ENCODE measurements at places on chromosomes 7 and 10.

DNA sequence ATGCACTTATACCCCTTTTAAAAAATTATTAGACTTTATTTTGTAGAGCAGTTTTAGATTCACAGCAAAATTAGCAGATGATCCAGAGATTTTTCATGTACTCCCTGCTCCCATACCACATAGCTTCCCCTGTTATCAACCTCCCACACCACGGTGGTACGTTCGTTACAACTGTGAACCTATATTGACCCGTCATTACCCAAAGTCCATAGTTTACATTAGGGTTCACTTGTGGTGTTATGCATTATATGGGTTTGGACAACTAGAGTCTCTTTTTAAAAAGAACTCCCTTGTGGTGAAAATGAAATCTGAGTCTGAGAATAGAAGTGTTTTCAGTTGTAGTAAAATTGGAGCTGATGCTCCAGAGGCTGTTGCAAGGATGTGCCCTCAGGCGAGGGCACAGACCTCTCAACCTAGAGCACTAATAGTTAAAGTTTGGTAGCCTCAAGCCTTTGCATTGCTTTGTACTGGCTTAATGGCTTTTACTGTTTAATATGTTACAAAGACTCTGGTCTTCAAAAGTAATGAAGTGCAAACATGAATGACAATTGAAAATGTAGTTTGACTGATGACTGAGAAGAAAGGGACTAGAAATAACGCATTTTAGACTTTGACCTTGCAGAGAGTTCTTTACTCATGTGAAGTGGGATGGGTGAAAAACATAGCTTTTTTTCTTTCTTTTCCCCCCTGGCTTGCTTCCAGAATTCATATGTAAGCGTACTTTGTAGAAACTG is 30.6 kb upstream of the CSTF2T start:
- DNase-seq: no peak

DNA sequence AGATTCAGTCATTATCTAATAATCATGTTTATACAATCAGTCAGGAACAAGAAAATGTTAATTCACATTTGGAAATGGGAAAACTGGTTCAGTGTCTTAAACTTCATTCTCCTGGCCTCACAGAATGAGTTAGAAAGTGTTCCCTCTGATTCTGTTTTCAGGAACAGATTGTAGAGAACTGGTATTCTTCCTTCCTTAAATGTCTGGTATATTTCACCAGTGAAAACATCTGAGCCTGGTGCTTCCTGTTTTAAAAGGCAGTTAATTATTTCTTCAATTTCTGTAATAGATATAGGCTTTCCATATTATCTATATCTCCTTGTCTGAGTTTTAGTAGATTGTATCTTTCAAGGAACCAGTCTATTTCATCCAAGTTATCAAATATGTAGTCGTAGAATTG is 97.1 kb upstream of the TMEM168 start:
- DNase-seq: no peak

- DNase-seq: no peak
Measured at GRCh38 chr7:77498659-77499379, 38.3 kb upstream of the PTPN12 start.

GRCh38 chr7:43700059-43700501 is 29.2 kb downstream of the COA1 start:
- no peak for DNase-seq

DNA sequence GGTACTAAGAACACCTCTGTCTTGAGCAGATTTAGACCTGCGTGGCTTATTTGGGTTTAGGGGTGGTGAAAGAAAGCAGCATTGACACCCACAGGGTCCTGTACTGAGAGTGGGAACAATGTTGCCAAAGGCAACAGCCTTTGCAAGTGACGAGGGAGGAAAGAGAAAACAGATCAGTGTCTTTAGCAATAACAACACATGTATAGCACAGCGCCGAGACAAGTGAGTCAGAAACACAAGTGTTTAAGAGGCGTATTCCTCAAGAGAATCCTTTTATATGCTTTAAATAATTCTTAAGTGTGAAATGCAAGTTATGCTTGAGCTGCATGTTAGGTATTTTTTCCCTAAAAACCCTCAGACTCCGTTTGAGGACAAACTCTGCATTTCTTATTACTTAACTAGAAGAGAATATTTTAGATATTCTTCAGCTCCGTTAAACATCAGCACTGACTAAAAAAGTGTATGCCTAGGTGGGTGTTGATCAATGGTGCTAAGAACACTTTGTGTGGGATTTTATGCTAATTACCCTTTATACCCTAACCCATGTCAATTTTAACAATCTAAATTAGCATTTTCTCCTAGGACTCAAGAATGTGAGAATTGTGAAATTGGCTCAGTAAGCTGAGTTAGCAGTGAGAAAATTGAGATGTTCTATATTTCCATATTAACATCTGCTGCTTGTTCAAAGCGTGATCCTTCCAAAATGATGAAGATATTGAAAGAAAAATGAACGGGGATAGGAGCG is 1095.4 kb upstream of the CELF2 start:
- DNase-seq: no peak

GRCh38 chr10:122458693-122459092 is 2.7 kb upstream of the HTRA1 start:
- no peak for DNase-seq

DNA sequence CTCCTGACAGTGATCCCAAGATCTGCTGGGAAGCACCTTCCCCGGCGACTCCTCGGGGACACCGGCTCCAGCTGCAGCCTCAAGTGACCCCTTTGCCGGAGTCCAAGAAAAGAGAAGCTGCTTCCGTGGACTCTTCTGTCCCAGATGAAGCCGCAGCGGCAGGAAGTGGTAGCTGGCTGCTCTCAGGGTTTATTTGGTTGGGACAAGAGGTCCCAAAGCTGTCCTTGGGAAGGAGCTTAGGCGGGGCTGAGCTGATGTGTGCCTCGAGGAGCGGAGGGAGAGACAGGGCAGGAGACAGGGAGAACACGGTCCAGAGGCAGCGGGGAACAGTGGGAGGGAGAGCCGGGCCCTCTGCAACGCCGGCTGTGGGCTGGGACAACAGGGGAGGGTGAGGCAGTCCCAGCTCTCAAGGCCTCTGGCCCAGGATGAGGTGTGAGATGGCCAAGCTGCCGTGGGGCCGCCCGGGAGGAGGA is 13.1 kb upstream of the FAM20C start:
- no peak for DNase-seq

DNA sequence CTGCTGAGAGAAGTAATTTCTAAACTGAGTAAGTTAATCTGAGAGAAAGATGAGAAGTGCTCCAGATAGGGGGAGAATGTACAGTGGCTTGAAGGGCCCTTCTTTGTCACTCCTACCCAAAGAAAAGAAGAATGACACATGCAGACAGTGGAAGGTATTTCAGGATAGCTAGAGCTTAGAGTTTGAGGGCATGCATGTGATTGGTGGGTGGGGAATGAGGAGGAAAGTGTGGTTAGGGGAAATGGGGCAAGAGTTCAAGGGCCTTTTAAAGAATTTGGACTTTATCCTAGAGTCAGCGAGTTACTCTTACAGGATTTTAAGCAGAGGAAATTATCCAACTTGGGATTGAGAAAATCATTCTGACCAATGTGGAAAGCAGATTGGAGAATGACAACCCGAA is 50.0 kb downstream of the ANLN start:
- no peak for DNase-seq

DNA sequence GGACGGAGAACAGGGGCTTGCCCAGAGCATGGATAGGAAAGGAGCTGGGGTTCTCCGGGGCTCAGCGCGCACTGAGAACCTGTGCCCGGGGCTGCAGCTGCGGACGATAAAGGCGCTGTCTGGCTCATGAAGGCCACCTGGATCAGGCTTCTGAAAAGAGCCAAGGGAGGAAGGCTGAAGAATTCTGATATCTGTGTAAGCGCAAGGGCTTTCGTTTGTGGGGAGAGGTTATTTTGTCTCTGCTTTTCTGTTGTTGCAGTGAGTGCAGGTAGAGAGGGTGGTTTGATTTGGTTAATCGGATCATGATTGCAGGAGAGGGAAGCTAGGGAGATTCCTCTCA is 250.5 kb downstream of the NSUN6 start:
- no peak for DNase-seq

GRCh38 chr7:43585562-43585961 is 2.7 kb downstream of the STK17A start:
- DNase-seq: no peak

DNA sequence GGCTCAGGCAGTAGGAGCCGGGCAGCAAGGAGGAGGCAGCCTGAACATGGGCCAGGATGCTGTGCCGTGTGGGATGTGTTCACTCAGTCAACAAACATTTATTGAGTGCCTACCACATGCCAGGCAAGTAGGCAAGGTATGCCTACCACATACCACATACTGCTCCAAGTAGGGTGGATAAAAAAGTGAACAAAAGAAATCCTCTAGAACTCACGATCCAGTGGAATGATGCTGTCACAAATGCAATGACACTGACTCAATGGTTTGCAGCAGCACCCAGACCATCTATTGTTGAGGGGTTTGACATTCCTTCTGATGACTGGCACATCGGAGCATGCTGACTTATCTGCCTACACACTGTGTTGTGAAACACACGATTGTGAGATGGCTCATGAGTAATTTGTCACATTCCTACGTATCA is 413.5 kb downstream of the NRG3 start:
- no peak for DNase-seq

- no peak for DNase-seq
Measured at GRCh38 chr10:87837445-87837844, 19.4 kb upstream of the ATAD1 start.

DNA sequence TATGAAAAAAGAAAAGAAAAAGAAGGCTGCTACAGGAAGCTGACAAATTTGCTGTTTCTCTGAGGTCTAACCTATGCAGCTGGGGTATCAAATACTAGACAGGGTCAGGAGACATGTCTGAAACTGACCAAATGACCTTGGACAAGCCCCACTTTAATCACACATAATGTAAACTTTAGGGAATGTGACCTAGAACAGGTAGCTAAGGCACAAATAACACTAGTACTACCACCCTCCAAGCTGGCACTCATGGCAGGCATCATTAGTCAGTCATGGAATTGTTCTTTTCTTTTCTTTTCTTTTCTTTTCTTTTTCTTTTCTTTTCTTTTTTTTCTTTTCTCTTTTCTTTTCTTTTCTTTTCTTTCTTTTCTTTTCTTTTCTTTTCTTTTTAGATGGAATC is 250.4 kb downstream of the KCNMA1 start:
- no peak for DNase-seq

DNA sequence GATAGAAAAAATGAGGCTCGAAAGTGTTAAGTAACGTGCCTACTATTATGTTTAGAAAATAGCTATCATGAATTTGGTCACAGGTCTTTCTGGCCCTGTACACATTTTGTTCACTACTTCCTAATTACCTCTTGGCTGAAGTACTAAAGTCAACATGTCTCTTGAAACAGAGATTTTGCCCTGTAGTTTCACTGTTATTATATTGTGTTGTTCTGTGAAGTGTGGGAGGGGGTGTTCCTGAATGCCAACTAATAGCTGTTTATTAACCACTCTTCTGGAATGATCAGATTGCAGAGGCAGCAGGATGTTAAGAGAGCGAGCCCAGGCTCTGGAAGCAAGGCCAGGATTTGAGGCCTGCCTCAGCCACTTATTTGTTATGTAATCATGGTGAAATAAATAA is 72.1 kb downstream of the RNF133 start:
- no peak for DNase-seq

DNA sequence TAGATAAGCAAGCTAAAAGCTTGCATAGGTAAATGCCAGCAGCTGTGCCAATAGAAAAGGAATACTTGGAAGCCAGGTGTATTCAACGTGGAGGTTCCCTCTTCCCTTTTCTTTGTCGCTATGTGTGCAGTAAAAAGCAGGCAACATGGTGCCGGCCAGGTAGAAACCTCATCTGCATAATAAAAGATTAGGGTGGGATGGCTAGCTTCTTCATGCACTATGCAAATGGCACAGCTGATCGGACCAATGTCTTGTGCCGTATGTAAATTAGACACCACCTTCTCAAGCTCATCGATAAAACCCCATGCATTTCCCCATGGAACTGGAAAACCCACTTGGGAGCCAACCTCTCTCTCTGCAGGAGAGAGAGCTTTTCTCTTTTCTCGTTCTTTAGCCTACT is 150.9 kb upstream of the FOXK1 start:
- no peak for DNase-seq

DNA sequence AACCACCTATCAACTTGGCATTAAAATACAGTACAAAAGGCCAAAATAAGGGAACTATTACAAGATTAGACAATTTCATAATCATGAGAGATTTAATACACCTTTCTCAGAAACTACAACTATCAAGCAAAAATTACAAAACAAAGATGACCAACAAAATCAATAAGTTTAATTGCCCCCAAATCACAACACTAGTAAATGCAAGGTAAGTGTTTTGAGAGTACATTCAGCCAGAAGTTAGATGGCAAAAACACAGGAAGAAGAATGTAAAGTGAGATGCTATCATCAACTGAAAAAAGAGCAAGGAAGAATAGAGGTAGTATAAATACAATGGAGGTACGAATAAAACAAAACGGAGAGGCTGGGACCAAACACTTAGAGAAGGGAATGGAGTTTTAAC is 3.2 kb downstream of the PNPLA8 start:
- no peak for DNase-seq

- no peak for DNase-seq
Measured at GRCh38 chr10:30215623-30216022, 133.5 kb downstream of the MTPAP start.

DNA sequence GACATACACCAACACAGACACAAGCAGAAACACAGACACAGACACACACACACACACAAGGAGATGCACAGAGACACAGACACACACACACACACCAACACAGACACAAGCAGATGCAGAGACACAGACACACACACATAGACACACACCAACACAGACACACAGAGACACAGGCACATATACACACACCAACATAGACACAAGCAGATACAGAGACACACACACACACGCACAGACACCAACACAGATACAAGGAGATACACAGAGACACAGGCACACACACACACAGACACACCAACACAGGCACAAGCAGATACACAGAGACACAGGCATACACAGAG is 347.2 kb upstream of the KLF6 start:
- no peak for DNase-seq

DNA sequence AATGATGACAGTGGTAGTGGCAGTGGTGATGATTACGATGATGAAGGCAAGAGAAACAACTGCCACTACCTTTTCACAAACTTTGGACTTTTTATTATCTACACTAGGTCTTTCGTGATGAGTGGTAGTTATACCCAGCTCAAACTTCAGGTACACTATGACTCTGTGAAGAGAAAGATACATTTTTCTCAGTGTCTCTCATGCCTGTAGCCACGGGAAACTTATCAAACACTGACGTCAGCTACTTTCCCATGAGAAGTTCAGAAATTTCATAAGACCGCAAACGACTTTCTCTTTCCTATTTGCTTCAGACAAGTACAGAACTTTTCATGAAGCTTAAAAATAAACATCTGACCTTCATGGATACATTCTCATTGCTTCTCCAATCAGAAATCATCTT is 57.0 kb downstream of the CALD1 start:
- no peak for DNase-seq
